ENCODE measurements at places on chromosomes 1 and 21. TPM values are rescaled to one million over a fixed set of nuclear protein-coding genes. Genes with fewer than 3 reads are reported as not detected.

ADAMTS4 gene
- total RNA-seq: 56.8 TPM

FALEC gene
- total RNA-seq: 1.2 TPM

PTGFR gene
- 0.41 TPM for total RNA-seq

NBPF11 gene
- total RNA-seq: 26.9 TPM

CASQ1 gene
- total RNA-seq: not detected

DNA sequence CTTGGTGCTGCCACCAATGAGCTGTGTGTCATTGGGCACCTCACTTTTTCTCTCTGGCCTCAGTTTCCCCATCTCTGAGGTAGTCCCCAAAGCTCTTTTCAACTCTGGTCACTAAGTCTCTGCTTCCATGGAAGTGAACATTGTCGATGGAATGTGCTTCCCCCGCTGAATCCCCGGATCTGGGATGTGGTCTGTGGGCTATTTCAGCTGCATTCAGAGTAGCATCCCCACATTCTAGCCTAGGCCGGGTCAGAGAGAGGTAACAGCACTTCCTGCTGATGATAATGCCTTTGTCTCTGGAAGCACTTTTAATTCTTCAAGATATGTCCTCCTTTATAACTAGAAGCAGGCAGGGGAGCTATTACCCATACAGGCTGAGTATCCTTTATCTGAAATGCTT is 29.8 kb downstream of the RASSF5 start:
- no peak overlapping the region for H3K27ac ChIP-seq
- peaks cover 3% of the 10 kb centered on the region for H3K4me1 ChIP-seq
- no peaks in the 10 kb centered on the region for H3K36me3 ChIP-seq
- no peaks in the 10 kb centered on the region for H3K27me3 ChIP-seq
- DNase-seq: no peak

DNA sequence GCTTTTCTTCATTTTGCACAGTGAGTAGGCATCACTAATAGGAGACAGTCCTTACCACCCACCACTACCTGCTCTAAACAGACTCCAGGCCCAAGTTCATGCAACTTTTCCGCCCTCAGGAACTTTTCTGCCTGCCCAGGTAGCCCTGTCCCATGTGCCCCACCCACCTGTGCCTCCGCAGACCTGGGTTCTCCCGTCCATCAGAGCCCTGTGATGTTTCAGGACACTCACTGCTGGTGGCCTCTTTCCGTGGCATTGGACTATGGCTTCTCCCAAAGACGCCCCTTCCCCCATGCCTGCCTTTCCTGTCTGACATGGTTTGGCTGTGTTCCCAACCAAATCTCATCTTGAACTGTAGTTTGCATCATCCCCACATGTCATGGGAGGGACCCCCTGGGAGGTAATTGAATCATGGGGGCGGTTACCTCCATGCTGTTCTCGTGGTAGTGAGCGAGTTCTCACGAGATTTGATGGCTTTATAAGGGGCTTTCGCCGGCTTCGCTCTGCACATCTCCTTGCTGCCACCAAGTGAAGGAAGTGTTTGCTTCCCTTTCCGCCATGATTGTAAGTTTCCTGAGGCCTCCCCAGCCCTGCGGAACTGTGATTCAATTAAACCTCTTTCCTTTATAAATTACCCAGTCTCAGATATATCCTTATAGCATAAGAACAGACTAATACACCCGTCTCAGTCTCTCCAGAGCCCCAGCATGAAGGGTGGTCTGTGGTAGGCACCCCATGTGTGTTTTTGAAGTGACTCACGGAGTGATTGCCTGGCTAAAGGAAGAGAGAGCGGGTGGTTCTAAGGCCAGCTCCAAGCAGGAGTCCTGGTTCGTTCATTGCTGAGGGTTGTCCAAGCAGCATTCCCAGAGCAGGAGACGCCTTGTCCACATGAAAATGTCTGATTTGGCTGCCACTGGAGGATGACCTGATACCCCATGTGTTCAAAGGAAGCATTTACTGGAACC is 86.0 kb upstream of the ZBTB40 start:
- H3K4me1 ChIP-seq: peaks cover 4% of the 10 kb centered on the region
- peaks cover 9% of the 10 kb centered on the region for H3K27me3 ChIP-seq
- DNase-seq: no peak
- no peak overlapping the region for H3K4me3 ChIP-seq
- no peaks in the 10 kb centered on the region for H3K36me3 ChIP-seq

DNA sequence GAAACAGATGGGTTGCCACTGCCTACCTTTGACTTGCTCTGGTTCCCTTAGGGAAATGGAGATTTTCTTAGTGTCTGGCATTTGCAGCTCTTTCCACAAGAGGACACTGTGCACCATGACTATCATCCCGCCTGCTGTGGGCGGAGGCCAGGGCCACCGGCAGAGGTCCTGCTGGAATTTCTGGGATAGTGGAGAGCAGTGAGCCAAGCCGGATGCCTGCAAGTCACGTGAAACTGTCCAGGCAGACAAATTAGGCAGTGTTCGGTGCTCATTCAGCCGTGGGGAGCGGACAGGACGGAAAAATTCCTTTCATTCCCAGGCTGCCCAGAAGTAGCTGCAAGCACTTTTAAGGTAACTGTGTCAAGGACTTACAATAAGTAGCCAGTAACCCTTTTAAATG is 43.4 kb downstream of the IGSF5 start:
- peaks cover 8% of the 10 kb centered on the region for H3K36me3 ChIP-seq
- H3K4me3 ChIP-seq: no peak overlapping the region
- peak; percentile 60 for DNase-seq

GRCh38 chr1:210342986-210343780 is 14.5 kb downstream of the HHAT start:
- H3K4me3 ChIP-seq: no peak overlapping the region
- H3K27ac ChIP-seq: no peak overlapping the region
- peaks cover 3% of the 10 kb centered on the region for H3K4me1 ChIP-seq
- H3K36me3 ChIP-seq: no peaks in the 10 kb centered on the region
- DNase-seq: no peak

DNA sequence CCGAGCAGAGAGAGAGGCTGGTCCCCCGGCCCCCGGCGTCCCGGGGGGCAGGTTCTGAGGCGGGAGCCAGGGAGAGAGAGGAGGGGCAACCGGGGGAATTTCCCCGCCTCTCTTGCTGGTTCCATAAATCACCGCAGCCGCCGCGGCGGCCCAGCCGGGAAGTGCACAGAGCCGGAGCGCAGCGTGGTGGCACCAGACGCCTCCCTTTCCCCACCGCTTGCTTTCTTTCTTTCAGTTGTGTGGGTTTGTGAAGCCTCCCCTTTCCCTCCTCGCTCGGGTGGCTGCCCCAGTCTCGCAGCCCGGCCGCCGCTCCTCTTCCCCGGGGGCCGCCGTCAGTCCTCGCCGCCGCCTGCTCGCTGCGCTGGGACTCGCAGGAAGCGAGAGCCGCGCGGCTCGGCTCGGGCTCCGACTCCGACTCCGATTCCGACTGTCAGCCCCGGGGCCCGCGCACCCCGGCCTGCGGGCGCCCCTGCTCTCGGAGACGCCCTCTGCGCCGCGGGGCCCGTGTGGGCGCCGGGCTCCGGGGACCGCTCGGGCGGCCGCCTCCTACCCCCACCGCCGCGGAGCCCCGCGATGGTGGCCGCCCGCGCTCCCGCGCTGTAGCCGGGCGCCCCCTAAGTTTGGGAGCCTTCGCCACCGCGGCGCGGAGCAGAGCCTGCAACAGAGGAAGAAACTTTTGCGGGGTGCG is at the start of gene CACHD1:
Gene CACHD1, plus strand, starts transcription at position 153 of the 688 bp plus-strand sequence. CDS start 616 bp downstream, outside the sequence.
- H3K4me3 ChIP-seq: peak within 1 kb of the TSS; percentile 97
- H3K27ac ChIP-seq: peak within 1 kb of the TSS; percentile 72
- peaks cover 41% of the 10 kb centered on the region for H3K4me1 ChIP-seq
- peaks cover 18% of the 10 kb centered on the region for H3K27me3 ChIP-seq

GRCh38 chr1:246318622-246319021 is 188.5 kb downstream of the SMYD3 start:
- no peak for DNase-seq
- peaks cover 2% of the 10 kb centered on the region for H3K4me1 ChIP-seq
- no peak overlapping the region for H3K27ac ChIP-seq
- H3K27me3 ChIP-seq: no peaks in the 10 kb centered on the region
- no peaks in the 10 kb centered on the region for H3K36me3 ChIP-seq

DNA sequence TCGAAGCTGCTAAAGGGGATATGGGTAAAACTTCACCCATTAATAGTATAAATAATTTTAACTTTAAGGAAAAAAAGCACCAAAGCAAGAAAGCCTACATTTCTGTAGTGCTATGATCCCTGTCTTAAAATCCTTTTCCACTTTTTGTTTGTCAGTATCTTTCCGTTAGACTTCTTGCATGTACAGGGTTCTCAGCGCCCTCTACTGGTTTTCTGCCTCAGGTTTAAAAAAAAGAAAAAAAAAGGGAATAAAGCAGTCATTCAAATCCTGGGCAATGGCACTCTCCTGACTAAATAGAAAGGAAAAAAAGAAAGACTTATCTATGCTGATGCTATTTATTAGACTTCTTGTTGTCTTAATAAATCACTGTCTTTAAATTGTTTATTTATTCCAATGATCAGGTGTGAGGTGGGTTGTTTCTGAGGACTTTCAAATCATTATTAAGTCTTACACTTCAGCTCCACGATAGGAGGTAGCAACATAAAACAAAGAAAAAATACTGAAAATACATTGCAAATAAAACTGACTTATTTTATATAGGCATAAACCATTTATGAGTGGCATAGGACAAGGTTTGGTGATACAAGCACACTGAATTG is 475.4 kb upstream of the NR5A2 start:
- no peaks in the 10 kb centered on the region for H3K36me3 ChIP-seq
- H3K4me1 ChIP-seq: no peaks in the 10 kb centered on the region
- no peak overlapping the region for H3K27ac ChIP-seq
- H3K27me3 ChIP-seq: peaks cover 1% of the 10 kb centered on the region
- no peak overlapping the region for H3K4me3 ChIP-seq

Measured in endothelial cell (in vitro differentiated cells).